ENCODE measurements at places on chromosomes 6 and 20.

DNA sequence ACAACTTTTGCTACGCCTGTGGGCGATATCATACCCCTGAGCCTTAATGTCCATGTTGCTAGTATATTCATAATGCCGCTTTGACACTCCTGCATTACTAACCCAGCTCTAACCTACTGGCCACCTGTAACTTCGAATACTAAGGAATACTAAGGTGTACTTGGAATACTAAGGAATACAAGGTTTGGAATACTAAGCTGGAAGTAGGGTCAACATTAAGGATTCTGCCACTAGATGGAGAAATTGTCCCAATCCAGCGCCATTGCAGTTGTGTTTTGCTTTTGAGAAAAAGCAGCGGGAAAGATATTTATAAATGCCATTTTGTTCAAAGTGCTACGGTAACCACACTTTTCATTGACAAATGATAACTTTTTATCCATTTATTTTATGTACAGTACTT is 10.7 kb downstream of the TBXT start:
- DNase-seq, result no peak

DNA sequence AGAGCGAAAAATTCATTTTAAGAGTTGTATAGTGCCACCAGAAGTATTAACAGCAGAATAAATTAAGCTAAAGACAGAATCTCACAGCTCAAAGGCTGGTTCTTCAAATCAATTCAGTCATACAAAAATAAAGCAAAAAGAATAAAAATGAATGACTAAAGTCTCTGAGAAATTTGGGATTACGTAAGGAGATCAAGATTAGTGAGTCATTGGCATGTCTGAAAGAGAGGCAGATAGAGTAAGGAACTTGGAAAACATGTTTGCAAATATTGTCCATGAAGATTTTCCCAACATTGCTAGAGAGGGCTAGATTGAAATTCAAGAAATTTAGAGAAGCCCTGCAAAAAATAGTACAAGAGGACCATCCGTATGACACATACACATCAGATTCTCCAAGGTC is 1413.9 kb upstream of the ADGRB3 start:
- DNase-seq, result no peak

DNA sequence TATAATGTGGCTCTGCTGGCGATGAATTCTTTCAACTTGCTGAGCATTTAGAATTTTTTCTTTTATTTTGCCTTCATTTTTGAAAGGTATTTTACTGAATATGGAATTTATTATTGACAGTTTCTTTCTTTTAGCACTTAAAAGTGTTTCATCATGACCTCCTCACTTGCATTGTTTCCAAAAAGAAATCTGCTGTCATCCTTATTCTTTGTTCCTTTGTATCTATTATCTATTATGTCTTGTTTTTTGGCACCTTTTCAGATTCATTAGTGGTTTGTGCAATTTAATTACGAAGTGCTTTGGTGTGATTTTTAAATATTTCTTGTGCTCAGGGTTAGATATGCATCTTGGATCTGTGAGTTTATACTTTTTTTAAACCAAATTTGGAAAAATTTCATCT is 26.0 kb upstream of the SLC22A2 start:
- DNase-seq, result no peak

- DNase-seq, result no peak
Observed at GRCh38 chr6:117502580-117502979, 20.1 kb downstream of the DCBLD1 start.

DNA sequence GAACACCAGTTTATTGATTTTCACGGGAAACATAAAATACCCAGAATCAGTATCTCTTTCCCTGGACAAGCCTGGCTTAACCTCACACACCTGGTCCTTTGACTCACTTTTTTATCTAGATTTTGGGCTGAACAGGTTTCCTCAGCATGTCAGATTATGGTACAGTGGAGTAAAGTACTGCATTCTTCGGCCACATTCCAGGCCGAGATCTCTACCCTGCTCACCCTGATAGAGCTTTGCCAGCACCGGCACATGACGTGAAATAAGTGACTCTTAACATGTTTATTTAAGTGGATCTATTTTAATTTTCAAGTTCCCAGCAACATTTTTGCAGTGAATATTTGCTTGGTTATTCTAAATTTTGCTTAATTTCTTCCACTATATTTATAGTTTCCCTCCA is 79.0 kb upstream of the POPDC3 start:
- DNase-seq, result no peak

DNA sequence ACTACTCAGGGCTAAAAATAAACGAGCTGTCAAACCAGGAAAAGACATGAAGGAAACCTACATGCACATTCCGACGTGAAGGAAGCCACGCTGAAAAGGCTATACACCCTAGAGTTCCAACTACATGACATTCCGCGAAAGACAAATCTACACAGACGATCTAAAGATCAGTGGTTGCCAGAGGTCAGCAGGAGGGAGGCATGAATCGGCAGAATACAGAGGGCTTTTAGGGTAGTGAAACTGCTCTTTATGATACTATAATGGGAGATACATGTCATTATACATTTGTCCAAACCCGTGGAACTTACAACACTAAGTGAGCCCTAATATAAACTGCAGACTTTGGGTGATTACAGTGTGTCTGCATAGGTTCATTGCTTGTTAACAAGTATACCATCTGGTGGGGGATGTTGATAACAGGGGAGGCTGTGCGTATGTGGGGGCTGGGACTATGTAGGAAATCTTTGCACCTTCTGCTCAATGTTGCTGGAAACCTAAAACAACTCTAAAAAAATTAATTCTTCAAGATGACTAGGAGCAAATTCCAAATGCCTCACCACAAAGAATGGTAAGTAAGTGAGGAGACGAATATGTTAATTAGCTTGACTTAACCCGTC is 132.2 kb upstream of the CDH4 start:
- DNase-seq, result no peak

- no peak for DNase-seq
Observed at GRCh38 chr20:20683481-20684321, 28.7 kb downstream of the RALGAPA2 start.
